Stimulated activated CD8-positive, alpha-beta memory T cell treated with anti-CD3 and anti-CD28 coated beads, Interleukin-4, amount 100 ng/mL, for 24 hours (primary cell): ENCODE measurements at places on chromosomes 6 and 20.

DNA sequence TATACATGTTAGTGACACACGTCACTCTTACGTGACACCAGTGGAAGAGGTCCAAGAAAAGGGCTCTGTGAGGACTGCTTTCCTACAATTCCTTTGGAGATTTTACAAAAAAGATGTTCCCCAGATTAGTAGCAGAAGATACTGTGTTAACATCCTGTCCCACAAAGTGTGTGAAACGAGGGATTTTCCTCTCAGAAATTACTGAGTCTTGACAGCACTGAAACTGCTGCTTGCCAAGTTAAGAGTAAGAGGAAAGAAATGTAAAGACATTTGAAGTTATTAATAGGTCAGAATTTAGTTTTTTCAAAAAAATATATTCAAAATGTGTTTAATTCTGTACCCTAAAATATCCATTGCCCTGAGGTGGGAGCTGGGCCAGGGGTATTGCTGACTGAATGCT, 58.8 kb upstream of the MAP7 start:
- no peak for DNase-seq

- no peak for DNase-seq
These were observed 11.5 kb upstream of the DEFB113 start for GRCh38 chr6:49980898-49981297.

DNA sequence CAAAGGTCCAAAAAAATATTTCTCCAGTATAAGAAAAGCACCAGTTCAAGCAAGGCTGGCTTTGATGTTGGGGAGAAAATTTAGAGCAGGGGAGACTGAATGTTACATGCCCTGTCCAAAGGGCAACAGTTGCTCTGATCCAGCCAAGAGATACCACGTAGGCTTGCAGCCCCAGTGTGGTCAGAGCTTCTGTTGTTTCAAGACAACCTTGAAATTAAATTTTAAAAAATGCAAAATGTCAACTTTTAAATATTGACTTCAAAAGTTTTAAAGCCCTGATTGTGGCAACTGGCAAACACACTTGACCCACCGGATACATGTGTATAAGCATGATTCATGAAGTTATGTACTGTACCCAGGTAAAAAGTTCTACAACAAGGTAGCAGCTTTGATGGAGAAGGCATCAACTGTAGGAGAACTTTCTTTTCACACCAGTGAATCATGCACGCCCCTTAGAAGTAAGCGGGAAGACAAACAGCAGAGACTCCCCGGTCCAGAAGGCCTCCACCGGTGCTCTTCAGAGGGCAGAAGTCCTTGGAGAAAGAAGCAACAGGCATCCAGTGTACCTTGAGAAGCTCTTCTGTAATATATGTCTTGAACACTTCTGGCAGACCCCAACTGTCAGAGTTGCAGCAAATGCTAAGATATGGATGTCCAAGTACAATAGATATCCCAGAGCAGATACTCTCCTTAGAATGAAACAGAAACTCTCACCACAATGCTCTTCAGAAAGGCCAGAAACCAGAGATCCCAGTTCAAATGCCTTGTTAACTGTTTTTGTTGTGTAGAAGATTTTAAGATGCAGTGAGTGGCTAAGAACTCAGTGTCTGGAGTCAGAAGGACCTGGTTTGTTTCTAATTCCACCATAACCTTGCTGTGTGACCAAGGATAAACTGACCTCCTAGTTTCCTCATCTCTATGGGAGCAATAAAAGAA, 115.4 kb downstream of the BCAS1 start:
- DNase-seq: no peak

GRCh38 chr20:17701826-17702225, 2.1 kb downstream of the BANF2 start:
- DNase-seq: no peak

DNA sequence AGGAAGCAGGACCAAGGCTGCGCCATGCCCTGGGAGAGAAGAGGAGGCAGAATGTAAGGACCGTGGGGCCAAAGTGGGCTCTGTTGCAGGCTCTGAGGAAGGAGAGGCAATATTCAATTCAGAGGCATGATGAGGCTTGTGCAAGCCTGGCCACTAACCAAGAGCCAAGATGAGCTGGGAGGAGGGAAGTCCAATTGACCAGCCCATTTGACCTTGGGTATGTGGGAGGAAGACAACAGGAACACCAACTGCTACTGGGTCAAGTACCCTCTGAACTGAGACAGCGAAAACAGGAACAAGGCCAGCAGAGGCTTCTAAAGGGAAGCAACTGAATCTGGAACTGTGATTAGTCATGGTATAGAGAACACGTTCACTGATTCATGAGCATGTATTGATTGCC, 779.6 kb downstream of the MAFB start:
- no peak for DNase-seq

GRCh38 chr6:154427446-154427845, 70.8 kb upstream of the IPCEF1 start:
- no peak for DNase-seq

- DNase-seq: no peak
These were observed 19.5 kb downstream of the ZNF311 start for GRCh38 chr6:28985462-28986164.

- no peak for DNase-seq
These were observed 128.4 kb upstream of the ADGRF1 start for GRCh38 chr6:47170617-47170947.

DNA sequence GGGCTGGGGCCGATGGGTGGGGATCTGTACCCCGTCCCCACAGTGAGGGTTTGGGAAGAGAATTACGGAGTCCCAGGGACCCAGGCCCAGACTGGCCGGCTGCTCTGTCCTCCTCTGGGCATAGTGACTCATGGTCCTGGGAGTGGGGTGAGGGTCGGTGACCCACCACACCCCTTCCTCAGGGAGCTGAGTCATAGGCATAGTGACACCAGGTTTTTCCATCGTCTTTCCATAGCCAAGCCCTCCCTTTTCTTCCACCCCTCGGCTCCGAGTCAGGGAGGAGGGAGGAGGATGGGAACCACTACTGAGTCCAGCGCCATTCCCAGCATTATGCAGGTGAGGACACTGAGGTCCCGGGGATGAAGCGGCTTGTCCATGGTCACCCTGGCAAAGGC, 8.9 kb downstream of the CYP21A2 start:
- no peak for DNase-seq

DNA sequence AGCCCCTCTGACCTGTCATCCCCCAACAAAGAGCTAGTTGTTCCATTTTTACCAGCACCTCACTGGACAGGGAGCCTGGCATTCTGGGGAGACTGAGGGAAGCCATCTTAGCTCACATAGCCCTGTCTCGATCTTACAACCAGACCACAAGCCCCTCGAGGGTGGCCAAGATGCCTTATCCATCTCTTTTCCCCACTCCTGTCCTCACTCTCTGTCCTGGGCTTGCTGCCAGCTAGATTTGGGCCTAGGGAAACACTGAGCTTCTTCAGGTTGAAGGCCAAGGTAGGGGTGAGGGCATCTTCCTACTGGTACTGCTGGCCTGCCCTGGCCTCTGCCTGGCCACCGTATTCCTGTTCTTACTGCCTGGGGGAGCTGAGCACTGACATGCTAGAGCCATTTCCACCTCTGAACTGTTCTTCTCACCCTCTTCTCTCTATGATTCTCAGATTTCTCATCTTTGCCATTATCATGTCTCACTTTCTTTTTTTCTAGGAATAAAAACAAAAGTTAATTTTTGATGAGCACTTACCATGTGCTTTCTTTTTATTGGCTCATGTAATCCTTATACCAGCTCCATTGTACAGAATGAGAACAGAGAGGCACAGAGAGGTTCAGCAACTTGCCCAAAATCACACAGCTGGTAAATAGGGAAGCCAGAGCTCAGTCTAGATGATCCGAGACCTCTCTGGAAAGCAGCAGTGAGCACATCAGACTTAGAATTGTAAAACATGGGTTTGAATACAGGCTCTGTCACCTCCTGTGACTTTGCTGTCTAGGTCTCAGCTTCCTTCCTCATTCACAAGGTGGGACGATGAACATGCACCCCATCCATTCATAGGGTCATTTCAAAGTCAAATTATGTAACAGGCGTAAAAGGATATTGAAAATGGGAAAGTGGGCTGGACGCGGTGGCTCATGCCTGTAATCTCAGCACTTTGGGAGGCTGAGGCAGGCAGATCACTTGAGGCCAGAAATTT, 28.7 kb downstream of the FGD2 start:
- no peak for DNase-seq

DNA sequence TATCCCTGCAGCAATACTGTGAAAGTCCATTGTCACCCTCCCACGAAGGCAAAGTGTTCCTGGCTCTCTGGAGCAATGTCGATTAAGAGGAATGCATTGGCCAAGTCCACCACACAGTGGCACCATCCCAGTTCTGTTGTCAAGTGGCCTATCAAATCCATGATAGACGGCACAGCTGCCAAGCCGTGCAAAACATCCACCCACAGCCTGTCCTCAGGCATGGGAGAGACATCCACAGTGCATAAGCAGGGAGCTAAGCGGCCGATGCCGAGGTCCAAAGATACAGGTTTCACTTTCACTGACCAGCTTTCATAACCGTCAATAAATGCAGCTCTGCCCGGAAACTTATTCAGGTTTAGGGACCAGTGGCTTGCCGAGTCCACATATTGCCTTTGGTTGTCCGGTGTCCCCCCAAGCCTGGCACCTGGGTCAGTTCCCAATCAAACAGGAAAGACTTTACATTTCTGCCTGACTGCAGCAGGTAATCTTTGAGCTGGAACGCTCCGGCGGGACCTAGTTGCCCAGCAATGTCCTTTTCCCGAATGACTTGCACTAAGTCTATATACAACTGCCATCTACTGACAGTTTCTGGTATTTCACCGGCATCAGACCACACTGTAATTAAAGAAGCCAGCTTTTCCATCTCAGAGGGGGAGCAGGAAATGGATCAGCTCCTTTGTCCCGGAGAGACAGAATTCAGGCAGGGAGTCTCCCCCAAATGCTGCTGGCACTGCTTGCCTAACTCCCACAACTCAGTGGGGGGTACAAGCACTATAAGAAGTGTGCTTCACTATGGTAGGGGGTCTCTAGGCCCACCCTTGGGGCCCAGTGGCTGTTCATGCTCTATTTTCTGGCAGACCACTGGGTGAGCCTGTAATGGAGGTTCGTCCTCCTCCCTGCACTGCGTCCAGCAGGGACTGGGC, 6.3 kb downstream of the ZKSCAN3 start:
- DNase-seq: no peak

DNA sequence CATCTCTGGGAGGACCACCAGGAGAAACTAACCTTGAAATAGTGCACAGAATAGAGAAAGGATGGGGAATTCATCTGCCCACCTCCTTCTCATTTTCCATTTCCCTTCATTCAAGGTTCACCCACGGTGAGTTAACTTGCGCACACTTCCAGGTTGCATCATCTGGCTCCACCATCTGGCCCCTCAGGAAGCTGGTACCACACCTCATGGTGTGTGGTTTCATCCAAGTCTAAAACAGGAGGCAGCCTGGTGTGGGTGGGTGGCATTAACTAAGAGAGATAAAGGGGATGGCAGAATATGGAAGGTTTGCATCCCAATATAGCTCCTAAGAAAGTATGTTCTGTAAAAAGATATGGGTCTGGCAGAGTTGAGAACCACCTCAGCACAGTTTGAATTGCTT, 3.8 kb downstream of the ZNF334 start:
- no peak for DNase-seq

DNA sequence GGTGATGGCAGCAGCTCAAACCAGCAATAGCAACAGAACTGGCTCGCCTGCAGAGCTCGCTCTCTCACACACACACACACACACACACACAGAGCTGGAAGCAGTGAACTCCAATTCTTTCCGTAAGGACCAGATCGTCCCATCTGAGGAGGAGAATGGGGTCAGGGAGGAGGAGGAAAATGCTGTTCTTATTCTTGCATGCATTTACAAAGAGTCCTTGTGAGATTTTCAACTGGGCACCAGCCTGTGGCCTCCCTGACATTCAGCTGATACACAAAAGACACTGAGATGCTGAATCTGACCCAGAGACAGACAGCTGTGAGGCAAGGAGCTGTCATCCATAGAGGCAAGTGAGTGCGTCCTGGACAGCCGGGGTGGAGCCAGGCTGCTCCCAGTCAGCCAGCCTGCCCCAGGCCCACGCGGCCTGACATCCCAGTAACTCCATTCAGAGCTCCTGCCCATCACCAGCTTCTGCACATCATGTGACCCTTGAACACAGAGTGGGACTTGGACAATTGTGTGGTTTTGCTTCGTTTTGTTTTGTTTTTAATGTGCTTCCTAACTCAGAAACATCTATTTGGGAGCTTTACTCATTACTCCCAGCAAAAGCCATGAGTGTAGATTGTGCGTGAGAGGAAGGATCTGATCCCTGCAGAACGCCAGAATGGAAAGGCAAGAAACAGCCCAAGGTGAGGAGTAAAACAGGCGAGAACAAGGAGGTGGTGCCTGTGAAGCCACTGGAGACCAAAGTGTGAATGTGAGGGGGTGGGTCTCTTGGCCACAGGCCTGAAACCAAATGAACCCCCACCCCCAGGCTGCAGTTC, 2.1 kb downstream of the SERPINB9 start:
- DNase-seq: no peak

- no peak for DNase-seq
These were observed 13.0 kb upstream of the PFDN4 start for GRCh38 chr20:54194724-54195438.

DNA sequence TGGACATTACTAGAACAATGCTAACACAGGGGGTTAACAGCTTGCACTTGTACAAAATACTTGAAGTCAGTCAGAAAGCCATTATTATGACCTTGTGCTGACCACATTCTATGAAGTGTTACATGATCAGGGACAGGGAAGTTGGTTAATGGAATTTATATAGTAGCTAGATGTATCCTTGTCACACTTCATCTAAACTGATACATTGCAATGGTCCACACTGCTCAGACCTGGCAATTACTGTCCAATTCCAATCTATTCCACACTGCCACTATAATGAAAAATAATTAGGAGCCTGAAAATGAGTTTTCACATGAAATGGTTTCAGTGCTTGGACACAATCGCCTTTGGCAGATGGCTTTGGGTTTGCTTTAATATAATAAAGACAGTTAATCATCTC, 850.8 kb downstream of the EPHA7 start:
- no peak for DNase-seq

- DNase-seq: no peak
These were observed 45.9 kb upstream of the DUSP22 start for GRCh38 chr6:246352-246751.

DNA sequence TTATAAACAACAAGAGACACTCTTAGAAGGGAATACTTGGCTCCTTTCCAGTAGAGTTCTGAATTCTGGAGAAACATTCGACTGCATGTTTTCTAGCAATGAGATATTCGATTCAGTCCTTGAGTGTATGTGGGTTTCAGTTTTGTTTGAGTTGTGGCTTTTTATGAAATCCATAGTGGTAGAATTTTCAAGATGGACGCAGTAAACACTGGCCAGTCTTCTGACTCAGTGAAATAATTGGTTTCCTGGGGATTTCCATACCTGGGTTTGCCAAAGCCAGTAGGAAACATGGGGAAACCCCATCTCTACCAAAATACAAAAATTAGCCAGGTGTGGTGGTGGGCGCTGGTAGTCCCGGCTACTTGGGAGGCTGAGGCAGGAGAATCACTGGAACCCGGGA, 273.5 kb upstream of the PLCB4 start:
- no peak for DNase-seq

GRCh38 chr20:16671753-16672152, 58.1 kb upstream of the SNRPB2 start:
- no peak for DNase-seq

- no peak for DNase-seq
These were observed 123.2 kb upstream of the RIPOR2 start for GRCh38 chr6:25058941-25059340.
